NCI-H1092 treated with DMSO at 0.1 percent for 48 hours (cell line): ENCODE measurements at places on chromosomes 1 and 21.

DNA sequence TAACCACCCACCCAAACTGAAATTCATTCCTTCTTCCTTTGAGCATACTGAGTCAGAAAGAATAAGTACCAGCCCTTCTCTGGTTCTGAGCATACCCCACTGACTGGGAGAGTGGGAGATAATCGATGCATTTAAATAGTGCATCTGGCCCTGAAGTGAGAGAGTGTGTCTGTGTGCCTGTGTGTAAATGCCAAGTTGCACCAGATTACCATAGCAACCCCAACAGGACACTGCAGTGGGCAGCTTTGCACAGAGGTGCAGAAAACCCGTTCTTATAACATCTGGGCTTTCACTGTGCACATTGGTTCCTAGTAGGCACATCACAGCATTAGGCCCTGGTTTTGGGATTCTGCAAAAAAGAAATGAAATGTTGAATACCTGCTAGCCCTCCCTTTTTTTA is 2.3 kb downstream of the ASTN1 start:
- DNase-seq = no peak

- DNase-seq = no peak
Observed at GRCh38 chr1:167927046-167927754, 9.3 kb upstream of the DCAF6 start.

DNA sequence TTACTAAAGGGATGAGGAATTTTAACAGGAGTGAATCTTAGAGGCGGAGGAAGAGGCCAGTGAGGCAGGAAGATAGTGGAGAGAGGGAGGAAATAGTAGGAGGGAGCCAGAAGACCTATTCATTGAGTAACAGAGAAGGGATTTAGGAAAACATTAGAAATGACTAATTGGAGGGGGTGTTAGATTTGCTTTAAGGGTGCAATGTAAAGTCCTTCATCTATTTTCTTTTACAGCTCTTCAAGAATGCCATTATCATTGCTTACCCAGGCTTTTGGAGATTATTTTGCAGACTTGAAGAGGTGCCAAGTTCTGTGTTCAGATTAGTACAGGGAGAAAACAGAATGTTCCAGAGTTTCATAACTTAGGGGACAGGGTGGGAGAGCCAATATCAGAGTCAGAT is 33.8 kb downstream of the OR10J1 start:
- DNase-seq = no peak

DNA sequence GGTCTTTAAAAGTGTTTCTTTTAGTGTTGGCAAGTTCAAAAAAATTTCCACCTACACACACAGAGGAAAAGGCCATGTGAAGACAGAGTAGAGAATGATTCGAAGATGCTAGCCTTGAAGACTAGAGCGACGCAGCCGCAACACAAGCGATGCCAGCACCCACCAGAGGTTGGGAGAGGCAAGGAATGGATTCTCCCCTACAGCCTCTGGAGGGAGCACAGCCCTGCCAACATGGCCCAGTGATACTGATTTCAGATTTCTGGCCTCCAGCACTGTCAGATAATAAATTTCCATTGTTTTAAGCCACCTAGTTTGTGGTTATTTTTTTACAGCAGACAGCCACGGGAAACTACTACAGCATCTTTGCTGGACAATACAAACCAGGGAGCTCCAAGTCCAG is 6.9 kb upstream of the ADAR start:
- no peak for DNase-seq

- no peak for DNase-seq
Observed at GRCh38 chr1:77282187-77282865, 507 bp downstream of the AK5 start.

GRCh38 chr1:60935599-60936110 is 146.7 kb upstream of the NFIA start:
- DNase-seq = peak; percentile 45

- DNase-seq = no peak
Observed at GRCh38 chr1:119743308-119743707, 25.4 kb downstream of the HMGCS2 start.

GRCh38 chr1:91527266-91527765 is 26.7 kb downstream of the CDC7 start:
- no peak for DNase-seq

- DNase-seq = no peak
Observed at GRCh38 chr1:94719926-94720793, 100.0 kb upstream of the SLC44A3 start.

- DNase-seq = no peak
Observed at GRCh38 chr21:44914176-44914874, 6.4 kb downstream of the ITGB2 start.

DNA sequence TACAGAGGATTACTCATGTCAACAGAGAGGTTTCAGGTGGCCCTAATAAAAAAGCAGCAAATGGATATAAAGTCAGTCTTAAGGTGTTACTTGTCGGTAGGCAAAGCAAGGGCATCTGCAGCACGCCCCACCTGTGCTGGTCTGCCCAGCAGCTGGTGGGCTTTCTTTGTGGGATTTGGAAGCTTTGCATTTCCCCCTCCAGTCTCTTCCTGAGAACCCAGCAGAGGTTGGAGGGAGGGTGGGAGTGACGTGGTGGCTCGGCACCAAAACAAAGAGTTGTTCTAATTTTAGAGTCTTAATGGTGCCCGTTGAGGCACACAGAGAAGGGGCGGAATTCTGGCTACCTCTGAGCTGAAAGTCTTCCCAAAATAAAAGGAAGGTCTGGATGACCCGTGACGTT is 4.8 kb upstream of the PCBP3 start:
- DNase-seq = peak; percentile 45

- no peak for DNase-seq
Observed at GRCh38 chr1:77859248-77859647, 29.2 kb upstream of the NEXN start.

DNA sequence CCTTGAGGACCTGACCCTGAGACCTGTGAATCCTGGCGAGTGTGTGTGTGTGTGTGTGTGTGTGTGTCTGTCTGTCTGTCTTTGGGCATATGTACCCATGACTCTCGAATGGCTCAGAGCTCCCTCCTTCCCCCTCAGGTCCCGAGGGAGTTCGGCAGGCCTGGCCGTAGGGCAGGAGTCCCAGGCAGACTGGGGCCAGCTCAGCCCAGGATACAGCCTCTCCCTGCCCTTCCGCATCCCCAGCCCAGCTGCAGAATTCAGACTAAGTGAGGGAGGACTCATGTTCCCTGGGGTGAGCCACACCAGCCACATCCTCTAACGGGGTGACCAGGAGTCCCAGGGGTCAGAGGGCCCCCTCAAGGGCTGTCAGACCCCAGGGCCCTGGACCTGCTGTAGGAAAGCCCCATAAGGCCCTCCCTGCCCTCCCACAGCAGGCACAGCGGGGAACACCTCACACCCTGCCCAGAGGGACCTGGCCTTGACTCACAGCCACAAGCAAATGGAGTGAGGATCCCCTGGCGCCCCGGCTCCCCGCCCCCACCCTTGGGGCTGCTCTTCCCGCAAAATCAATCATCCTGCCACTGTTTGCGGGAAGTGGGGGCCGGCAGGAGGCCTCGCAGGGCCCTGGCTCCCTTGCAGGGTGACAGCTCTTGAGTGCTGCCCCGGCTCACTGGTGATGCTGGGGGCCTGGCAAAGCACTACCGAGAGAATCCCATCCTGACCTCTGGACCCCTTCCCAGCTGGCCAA is 101.7 kb upstream of the CASZ1 start:
- DNase-seq = no peak

DNA sequence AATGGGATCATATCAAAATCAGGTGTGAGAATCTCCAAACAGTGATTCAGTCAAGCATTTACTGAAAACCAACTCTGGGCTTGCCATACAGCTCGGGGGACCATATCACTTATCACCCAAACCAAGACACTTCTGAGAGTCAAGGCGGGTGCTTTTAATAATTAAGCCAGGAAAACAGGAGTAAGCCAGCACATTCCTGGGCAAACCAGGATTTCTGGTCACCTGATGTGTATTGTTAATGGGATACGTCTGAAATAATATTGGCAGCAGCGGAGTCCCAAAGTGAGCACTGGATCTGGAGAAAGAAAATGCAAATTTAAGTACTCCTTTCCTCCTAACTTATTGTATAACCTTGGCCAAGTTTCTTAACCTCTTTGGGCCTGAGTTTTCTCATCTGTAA is 17.6 kb downstream of the OSCP1 start:
- no peak for DNase-seq

GRCh38 chr1:35857830-35858229 is 25.2 kb upstream of the AGO1 start:
- no peak for DNase-seq

DNA sequence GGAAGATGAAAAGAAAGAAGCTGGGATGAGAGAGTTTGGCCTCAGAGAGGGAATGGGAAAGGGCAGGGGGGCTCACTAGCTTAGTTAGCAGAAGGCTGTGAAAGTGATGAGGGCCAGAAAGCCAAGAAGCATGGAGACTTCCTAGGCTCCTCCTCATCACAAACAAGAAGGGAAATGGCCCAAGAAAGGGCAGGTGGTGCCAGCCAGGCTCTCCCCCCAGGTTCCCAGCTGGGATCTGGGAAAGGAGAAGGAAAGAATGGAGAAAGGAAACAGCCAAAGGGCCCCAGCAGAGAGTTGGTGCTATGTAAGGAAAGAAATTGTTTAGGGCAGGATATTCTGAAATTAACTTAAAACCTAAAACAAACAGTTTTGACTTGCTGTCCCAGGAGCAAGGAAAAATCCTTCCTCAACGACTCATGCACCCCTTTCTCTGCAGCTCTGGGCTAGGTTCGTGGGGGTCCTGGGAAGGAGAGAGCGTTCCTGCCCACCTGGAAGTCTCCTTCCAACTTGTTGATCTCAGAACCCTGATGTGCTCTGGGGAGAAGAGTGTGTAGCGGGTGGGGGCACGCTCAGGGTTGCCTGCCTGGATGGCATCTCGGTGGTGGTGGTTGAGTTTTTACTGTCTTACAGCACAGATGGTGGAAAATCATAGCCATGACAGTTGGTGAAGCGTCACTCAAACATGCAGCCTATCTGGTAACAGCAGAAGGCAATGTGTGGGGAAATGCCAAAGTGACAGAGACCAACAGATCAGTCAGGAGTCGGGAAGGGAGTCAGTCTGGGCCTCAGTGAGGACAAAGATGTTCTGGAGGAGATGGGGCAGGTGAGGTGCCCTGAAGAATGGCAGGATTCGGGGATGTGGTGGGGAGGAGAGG is 147.3 kb downstream of the CLIC6 start:
- no peak for DNase-seq

- no peak for DNase-seq
Observed at GRCh38 chr1:232982238-232982944, 32.0 kb downstream of the NTPCR start.

DNA sequence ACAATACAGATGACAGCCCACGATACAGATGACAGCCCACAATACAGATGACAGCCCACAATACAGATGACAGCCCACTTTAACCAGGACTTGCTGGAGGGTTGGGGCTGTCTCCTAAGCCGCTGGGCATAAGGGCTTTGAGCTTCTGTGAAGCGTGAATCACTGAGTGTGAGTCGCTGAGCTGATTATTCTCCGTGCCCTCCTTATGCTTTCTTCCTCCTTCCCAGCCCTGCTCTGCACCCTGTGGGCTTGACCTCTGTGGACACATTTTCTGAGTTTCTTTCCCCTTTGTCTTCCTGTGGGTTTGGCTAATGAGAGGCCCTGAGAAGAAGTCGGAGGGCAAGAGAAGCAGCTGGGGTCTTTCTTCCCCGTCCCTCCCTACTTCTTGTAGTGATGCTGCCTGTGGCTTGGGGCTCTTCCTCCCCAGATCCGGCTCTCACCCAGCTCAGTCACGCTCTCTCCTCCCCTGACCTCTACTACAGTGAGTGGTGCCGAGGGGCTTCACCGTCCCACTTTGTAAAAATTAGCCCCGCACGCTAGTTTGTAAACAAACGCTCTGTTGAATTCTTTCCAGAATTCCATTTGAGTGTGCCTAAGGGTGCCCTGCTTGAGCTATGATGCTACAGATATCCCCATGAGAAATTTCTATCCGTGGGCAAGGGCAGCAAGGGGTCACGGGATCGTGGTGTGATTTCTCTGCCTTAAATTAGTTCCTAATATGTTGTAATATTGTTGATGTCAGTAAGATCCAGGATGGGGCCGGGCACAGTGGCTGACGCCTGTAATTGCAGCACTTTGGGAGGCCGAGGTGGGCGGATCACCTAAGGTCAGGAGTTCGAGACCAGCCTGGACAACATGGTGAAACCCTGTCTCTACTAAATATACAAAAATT is 46.4 kb upstream of the SOD1 start:
- DNase-seq = no peak

DNA sequence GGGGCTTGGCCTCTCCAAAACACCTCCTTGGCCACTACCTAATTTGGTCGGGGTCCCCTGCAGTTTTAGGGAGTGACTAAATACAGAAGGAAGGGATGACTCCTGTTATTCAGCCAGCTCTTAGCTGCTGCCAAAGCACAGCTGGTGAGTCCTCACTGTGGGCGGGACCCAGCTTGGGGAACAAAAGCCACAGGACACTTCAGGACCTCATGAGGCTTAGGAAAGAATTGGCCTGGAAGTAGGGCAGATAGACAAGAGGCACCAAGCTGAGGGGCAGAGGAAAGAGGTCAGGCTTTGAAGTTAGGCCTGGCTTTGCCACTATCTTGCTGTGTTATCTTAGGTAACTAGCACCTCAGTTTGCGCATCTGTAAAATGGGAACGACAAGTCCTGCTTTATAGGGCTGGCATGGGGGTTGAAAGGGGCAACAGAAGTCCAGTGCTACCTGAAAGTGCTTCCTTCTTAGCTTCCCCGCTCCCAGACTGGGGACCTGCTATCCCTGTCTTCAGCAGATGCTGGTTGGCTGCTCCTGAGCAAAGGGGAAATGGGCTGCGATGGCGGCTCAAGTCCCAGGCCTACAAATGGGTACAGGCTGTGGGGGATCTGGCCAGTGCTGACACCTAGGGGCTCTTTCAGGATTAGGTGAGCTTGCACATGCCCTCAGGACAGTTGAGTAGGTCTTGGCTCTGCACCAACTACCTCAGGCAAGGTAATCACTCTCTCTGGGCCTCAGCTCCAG is 15.7 kb downstream of the IFI6 start:
- DNase-seq = no peak

- no peak for DNase-seq
Observed at GRCh38 chr1:155968051-155968400, 10.3 kb downstream of the ARHGEF2 start.

GRCh38 chr21:38494703-38495102 is 3.6 kb downstream of the ERG start:
- DNase-seq = no peak
